ENCODE measurements at places on chromosomes 16 and 17.

DNA sequence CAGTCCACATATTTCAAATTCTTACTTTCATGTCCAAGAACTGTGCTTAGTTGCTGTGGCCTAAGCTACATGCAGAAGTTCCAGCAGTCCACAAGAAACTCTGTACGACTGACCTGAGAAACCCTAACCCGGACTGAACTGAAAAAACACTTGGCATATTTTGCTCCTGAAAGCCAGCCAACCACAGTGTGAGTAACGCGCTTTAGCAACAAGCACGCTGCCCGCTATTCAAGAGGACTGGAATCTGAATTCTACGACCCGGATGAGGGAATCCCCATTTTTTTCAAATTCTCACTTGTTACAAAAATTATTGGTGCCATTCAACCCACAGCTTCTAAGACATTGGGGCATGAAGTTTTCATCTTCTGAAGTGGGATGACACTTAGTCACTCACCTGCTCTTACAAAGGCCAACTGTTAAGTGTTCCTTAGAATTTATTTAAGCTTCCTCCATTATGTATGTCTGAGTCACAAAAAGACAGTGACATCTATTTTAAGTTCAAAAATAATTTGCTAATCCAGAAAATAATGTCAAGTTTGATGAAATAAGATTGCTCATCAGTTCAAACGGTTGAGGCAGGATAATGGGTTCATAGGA, 78.7 kb downstream of the CDYL2 start:
- DNase-seq: no peak

- DNase-seq: no peak
Observed at GRCh38 chr16:22868593-22869224, 54.7 kb downstream of the HS3ST2 start.

DNA sequence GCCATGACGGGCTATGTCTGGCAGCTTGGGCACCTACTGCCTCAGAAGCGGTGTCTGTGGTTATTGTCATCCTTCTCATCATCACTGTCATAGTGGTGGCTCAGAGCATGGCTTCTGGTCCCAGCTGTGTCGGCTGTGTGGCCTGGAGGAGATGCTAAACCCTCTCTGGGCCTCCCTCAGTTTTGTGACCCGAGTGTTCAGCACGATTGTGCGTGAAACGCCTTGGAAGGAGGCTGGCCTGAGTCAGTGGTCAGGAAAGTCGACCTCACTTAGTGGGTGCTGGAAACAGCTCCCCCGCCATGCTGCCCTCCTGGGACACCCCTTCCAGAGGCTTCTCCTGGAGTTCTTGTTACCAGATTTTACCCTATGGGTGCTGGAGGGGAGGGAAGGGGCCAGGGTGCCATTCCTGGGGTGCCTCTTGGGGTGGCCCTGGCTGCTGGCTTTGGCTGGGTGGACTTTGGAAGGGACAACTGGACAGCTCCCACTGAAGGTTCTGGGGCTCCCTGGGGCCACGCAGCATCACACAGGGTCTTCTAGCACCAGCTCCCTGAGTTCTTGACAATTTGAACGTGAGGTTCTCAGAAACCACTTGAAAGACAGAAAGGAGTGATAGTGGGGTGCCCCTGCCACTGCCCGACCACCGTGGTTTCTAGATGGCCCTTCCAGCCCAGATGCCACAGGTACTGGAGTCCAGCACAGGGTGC, 226.5 kb upstream of the GSE1 start:
- no peak for DNase-seq

DNA sequence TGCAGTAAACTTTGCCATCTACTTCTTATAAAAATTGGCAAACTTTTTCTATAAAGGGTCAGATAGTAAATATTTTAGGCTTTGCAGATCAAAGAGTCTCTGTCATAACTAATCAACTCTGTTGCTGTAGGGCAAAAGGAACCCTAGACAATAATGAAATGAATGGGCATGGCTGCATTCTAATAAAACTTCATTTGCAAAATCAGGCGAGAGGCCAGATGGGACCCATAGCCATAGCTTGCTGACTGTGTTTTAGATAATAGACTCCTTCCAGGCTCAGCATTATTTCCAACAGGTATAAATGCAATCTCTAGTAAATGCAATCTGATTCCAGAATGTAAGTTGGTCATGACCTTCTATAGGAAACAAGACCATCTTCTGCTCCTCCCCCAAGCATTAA, 490.7 kb downstream of the TOX3 start:
- no peak for DNase-seq

- peak; percentile 20 for DNase-seq
Observed at GRCh38 chr17:78415821-78416711, 37.6 kb downstream of the PGS1 start.

GRCh38 chr17:17129466-17129865, 76.7 kb downstream of the PLD6 start:
- peak; percentile 36 for DNase-seq

- no peak for DNase-seq
Observed at GRCh38 chr16:84764970-84765369, 54.8 kb upstream of the CRISPLD2 start.

GRCh38 chr16:8199390-8199789, 390.9 kb downstream of the TMEM114 start:
- no peak for DNase-seq

DNA sequence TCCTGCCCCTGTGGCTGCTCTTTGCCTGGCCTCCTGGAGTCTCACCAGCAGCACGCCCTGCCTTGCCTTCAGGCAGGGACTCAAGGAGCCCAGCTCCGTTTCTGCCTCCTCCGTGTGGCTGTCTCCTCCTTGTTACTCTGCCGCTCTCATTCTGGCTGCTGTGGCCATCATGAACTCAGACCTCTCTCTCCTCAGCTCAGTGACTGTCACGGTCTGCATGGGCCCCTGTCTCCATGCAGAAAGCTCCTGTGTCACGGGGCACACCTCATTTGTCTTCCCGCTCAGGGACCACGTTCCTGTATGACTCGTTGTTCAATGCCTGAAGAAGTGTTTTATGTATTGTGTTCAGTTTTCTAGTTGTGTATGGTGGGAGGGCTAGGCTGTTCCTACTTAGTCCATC, 25.3 kb downstream of the RPTOR start:
- no peak for DNase-seq

DNA sequence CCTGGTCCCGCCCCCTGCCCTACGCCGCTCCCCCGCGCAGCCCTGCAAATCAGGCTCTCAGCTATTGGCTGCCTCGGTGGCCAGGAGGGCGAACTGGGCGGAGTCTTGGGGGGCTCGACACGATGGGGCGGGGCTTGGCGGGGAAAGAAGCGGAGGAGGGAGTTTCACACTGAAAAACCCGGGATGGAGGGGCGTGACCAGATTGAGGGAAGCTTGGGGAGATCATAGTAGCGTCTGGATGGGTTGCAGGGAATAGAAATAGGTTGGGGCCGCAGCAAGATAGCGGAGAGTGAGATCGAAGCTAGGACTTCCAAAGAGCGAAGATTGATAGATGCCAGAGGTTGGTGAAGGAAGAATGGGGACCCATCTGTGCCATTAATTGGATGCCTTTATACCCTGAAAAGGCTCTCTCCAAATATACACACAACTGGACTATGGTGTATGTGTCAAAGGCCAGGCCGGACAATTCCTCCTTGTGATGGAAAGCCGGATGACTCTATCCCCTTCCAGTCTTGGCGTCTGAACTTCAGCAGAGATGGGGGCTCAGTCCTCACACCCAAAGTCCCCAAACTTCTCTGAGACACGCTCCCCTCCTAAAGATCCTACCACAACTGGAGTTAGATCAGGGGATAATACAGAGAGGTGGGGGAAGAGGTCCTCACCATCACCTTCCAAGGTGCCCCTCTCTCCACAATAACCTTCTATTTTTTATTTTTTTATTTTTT, 376 bp upstream of the STAC2 start:
- peak; percentile 64 for DNase-seq

- no peak for DNase-seq
Observed at GRCh38 chr17:6355196-6355595, 79.7 kb downstream of the AIPL1 start.

- no peak for DNase-seq
Observed at GRCh38 chr16:56042416-56042815, 148.9 kb upstream of the GNAO1 start.

DNA sequence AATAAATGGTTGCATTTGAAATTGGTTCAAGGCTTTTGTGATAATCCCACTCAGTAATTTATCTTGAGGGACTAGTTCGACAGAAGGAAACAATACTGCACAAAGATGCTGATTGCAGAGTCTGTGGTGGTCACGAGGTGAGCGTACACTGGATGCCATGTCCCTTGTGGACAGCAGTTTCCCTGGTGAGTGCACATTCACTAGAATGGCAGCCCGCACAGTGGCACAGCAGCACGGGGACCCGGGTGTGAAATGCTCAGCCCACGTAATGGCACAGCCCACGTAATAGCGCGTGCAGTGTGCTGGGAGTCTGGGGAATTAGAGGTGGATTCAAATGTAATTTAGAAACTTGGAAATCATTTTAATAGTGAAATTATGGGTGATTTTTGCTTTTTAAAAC, 154.0 kb downstream of the LGALS9B start:
- no peak for DNase-seq

GRCh38 chr17:82012640-82013295, 9.9 kb downstream of the CENPX start:
- peak; percentile 71 for DNase-seq

All from NCI-H1417 (cell line).